Suprapubic skin (tissue), 4 donors: ENCODE measurements at places on chromosomes 7 and 10. TPM values are rescaled to one million over a fixed set of nuclear protein-coding genes. Genes with fewer than 3 reads are reported as not detected.

The DPCD gene
- total RNA-seq: 10.5 TPM

The LRGUK gene
- total RNA-seq: 0.89 TPM

The SUN3 gene
- not detected for total RNA-seq

The DHTKD1 gene
- total RNA-seq: 9.1 TPM

The RAB19 gene
- not detected for total RNA-seq

The PHYHIPL gene
- not detected for total RNA-seq

The CHN2 gene
- 3.3 TPM for total RNA-seq

The AKR1B15 gene
- total RNA-seq: not detected

The RAB18 gene
- total RNA-seq: 78.1 TPM

The EIF5AL1 gene
- total RNA-seq: not detected

The OR2AE1 gene
- 1.5 TPM for total RNA-seq

The COL17A1 gene
- total RNA-seq: 1,768 TPM

The SPDYE2 gene
- 0.64 TPM for total RNA-seq

The BEND7 gene
- 13.4 TPM for total RNA-seq

The TAS2R41 gene
- not detected for total RNA-seq

The PLXDC2 gene
- 96.5 TPM for total RNA-seq

The LRMDA gene
- total RNA-seq: 2.9 TPM

The KNDC1 gene
- total RNA-seq: 2.5 TPM
